Adipocyte (in vitro differentiated cells): ENCODE measurements at places on chromosomes 13 and 19.

- no peak for DNase-seq
Observed at GRCh38 chr13:37148501-37148900, 43.0 kb upstream of the CSNK1A1L start.

- no peak for DNase-seq
Observed at GRCh38 chr13:27621116-27621365, 651 bp upstream of the POLR1D start.

GRCh38 chr13:105702441-105702840 lies 833.0 kb downstream of the EFNB2 start:
- DNase-seq: no peak

DNA sequence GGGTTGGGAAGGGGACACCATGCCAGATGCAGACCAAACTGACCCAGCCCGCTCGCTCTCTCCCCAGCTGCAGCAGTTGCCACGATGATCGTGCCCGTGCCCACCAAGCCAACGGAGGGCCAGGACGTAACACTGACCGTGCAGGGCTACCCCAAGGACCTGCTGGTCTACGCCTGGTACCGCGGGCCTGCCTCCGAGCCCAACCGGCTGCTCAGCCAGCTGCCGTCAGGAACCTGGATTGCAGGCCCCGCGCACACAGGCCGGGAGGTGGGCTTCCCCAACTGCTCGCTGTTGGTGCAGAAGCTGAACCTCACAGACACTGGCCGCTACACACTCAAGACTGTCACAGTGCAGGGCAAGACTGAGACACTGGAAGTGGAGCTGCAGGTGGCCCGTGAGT lies 8.8 kb downstream of the CEACAM16 start:
- DNase-seq: no peak

DNA sequence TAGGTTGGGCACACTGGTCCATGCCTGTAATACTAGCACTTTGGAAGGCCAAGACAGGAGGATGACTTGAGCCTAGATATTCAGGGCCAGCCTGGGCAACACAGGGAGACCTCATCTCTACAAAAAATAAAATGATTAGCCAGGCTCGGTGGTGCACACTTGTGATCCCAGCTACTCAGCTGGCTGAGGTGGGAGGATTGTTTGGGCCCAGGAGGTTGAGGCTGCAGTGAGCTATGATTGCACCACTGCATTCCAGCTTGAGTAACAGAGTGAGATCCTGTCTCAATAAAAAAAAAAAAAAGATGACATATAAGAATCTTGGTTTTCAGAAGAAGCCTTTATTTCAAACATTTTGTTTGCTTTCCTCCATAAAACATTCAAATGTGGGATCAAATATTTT lies 178.0 kb downstream of the LIG4 start:
- no peak for DNase-seq
